ENCODE measurements at places on chromosomes 2 and 18.

- DNase-seq: no peak
Measured at GRCh38 chr2:236731767-236732580, 162.3 kb downstream of the ACKR3 start.

- DNase-seq: no peak
Measured at GRCh38 chr2:113966832-113967231, 76.9 kb downstream of the ACTR3 start.

DNA sequence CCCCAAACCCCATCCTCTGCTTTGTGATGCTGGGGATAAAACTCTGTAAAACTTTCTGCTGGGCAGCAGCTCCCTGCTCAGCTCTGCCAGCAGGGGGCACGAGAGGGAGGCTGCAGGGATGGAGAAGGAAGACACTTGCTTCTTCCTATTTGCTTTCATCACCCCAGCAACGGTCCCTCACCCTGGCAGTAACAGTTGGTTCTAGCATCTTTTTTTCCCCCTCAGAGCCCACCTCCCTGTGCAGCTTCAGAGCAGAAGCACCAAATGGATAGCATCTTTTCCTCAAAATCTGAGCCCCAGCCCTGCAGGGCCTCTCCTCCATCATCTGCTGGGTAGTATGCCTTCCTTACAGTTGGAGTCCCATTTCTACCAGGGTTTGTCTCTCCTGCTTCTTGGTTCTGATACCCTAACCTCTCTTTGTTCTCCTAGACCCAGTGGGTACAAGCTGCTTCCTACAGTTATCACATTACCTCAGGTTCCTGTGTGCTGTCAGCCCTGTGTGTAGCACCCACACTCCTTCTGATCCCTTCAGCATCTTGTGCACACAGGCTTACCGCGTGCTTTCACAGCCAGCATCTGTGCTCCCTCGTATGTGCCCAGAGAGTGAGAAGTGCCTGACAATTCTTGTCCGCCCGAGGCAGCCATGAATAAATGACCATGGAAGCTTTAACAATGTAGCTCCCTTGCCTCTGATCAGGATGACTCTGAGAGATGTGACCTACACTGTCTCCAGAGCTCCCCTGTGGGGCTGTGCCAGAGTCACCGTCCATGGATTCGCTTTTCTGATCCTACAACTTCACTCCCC, 14.5 kb downstream of the CKAP2L start:
- DNase-seq: peak; percentile 90

- no peak for DNase-seq
Measured at GRCh38 chr2:216424274-216424673, 12.0 kb downstream of the SMARCAL1 start.

GRCh38 chr18:11972371-11973174, 8.7 kb upstream of the IMPA2 start:
- DNase-seq: no peak

DNA sequence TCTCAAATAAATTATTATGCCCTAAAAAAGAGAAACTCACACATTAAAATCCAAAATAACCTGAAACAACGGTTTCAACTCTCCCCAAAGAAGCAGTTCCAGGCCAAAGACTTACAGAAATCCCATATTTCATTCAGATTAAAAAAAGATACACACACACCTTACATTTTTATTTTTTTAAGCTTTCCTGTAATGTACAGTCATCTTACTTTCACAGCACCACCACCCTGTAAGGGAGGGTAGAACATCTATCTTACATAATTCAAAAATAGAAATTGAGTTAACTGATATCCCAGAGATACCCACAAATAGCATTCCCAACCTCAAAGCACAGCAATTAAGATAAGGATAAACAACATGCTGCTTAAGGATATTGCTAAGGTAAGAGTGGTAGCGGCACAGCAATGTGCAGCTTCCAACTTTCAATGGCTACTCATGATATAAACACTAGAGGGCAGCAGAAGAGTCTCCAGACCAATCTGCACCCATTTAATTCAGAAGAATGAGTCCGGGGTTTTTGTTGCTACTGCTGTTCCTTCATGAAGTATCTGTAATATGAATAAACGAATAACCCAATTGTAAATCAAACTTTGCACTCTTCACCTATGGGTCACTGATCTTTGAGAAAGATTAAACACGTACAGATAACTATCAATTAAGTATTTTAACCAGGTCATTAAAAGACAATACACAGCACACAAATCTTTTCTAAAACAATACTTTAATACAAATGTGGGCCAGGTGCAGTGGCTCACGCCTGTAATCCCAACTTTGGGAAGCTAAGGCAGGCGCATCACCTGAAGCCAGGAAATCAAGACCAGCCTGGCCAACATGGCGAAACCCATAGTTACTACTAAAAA, 11.3 kb downstream of the GFPT1 start:
- DNase-seq: no peak

- DNase-seq: peak; percentile 7
Measured at GRCh38 chr2:127584516-127585033, 49.1 kb downstream of the MYO7B start.

DNA sequence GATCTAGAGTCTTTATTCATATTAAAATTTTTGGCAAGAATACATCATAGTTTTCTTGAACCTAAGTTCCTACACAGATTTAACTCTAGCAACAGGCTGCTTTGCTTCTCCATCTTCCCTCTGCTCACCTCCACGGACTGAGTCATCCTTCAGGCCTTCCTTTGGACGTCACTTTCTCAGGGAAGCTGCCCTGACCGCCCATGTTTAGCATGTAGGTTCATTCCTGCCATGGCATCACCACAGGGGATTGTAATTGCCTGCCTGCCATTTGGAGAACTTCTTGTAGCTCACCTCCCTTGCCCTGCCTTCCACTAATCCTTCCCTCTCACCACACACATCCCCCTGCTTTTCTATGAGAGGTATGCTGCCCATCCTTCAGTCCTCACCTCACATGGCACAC, 43.9 kb upstream of the B3GNT2 start:
- no peak for DNase-seq

GRCh38 chr2:134259571-134259970, 5.7 kb downstream of the MGAT5 start:
- no peak for DNase-seq

GRCh38 chr18:78965917-78966792, 13.5 kb upstream of the SALL3 start:
- no peak for DNase-seq

GRCh38 chr2:168176402-168176801, 71.0 kb downstream of the STK39 start:
- no peak for DNase-seq

- DNase-seq: no peak
Measured at GRCh38 chr2:65256054-65256453, 28.4 kb downstream of the ACTR2 start.

DNA sequence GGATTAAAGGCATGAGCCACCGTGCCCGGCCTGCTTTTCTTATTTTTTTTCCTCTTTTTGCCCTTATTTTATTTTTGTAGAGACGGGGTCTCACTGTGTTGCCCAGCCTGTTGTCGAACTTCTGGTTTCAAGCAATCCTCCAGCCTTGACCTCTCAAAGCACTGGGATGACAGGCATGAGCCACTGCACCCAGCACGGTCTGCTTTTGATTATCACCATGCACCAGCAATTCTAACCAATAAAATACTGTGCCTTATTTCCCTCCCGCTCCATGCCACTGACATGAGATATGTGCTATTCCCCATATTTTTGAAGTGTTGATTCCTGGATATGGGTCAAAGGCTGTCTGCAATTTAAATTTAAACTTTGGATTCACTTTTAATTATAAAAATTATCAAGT, 42.9 kb downstream of the ACYP2 start:
- no peak for DNase-seq

- DNase-seq: no peak
Measured at GRCh38 chr2:141341444-141341843, 789.4 kb downstream of the LRP1B start.

DNA sequence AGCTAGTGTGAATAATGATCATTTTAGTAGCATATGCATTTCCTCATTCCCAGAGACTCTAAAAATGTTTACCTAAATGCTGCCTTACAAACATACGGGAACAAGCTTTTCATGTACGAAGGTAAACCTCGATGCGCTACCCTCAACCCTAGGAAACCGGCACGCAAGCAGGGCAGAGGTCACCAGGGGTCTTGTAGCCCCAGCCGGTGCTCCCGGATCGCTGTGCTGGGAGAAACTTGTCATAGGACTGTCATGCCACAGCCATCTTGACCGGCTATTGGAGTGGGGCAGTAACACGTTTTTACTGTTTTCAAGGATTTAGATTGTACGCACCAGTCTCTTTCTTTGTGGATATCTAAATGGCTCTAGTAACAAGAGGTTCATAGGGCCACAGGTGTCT, 34.8 kb upstream of the NFATC1 start:
- no peak for DNase-seq

DNA sequence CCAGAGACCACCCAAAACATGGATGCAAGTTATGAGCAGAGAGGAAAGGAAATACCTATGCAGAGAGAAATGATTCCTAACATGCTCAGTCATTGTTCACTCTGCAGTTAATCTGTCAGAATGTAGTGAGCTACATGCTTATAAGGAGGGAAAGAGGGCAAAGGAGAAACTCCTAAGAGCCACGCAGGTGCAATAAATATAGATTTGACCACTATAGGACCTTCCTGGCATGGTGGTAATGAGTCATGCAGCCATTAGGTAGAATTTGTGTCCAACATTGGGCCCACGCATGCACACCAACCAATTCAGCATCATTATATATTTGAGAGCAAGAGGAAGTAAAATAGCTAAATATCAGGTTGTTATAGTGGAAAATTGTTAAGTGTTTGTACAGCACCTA, 699.9 kb downstream of the DSC3 start:
- DNase-seq: no peak

DNA sequence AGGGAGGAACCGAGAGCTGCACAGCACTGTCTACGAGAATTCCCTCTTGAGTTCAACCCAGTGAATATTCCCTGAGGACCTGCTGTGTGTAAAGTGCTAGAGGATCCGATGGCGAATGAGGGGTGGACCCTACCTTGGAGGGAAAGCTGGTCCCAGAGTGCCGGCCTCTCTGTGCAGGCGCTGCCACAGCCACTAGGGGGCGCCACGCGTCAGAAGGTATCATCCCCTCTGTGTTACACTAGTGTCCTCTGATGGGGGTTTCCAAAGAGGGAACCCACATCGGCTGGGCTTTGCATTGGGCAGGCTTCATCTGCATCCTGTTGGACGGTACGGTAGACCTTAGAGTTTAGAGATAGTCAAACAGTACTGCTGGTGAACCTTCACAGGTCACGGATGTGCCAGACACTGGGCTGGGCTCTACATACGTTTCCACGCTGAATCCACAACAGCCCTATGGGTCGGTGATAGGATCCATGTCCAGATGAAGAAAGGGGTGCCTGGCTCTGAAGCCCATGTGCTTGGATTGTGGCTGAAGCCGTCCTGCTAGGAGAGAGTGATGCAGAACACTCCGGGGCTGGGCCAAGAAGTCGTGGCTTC, 39.0 kb downstream of the COA5 start:
- DNase-seq: peak; percentile 90

GRCh38 chr2:83015035-83015715, 1443.9 kb downstream of the SUCLG1 start:
- no peak for DNase-seq

DNA sequence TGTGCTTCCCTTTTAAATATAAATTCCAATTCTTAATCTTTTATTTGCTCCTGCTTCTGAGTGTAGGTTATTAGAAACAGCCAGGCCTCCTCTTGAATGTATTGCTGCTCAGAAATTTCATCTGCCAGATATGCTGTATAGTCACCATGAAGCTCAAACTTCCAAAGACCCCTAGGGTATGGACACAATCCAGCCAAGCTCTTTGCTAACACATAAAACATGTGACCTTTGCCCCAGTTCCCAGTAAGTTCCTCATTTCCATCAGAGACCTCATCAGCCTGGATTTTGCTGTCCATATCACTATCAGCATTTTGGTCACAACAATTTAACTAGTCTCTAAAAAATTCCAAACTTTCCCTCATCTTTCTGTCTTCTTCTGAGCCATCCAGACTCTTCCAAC, 75.2 kb downstream of the MAP2 start:
- DNase-seq: no peak

GRCh38 chr18:22124970-22125369, 44.4 kb upstream of the GATA6 start:
- no peak for DNase-seq

GRCh38 chr2:82000606-82001005, 1696.1 kb upstream of the LRRTM1 start:
- DNase-seq: no peak

DNA sequence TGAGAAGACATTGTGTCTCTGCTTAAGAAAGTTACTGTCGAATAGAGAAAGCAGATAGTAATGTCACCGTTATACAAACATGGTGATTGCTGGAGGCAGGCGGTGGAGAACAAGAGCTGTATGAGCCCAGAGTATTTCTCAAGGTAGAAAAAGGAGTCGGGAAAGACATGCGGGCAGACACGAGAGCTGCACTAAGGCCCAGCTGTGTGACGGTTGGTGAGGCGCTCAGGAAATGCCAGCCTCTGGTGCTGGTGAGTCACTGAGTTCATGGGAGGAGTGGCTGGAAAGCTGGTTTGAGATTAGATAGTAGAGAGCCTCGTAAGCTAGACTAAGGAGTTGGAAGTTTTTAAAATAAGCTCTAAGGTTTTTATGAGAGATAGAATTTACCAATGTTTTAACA, 390.9 kb upstream of the TRIB2 start:
- no peak for DNase-seq

- DNase-seq: no peak
Measured at GRCh38 chr2:120360307-120360855, 14.4 kb downstream of the INHBB start.

DNA sequence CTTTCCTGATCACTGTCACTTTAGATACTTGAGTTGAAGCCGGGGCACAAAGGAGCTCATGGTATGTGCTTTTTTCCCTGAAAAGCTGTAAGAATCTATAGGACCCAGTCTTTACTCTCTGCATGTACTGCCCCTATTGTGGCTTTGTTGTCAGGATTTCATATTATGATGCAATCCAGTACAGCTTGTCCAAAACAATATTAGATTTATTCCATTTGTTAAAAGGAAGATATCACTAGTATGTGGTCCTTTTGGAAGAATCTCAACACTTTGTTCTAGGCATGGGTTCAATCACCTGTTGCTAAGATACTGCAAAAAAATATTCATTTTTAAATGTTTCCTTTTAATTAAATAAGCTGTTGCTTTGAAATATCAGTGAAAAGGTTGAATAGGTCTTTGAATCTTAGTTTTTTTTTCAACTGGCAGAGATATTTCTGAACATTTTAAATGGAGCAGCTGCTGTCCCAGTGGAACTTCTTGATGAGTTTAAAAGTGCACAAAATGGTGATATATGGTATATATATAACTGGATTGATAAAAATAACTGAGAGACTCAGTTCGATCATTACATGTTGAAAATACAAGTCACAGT, 256.6 kb upstream of the NT5C1B start:
- DNase-seq: no peak

- no peak for DNase-seq
Measured at GRCh38 chr2:238122287-238123217, 15.9 kb upstream of the KLHL30 start.

GRCh38 chr2:39851251-39851650, 72.2 kb upstream of the THUMPD2 start:
- no peak for DNase-seq

GRCh38 chr2:44663471-44664073, 277.9 kb upstream of the SIX3 start:
- no peak for DNase-seq

- no peak for DNase-seq
Measured at GRCh38 chr2:25078170-25079049, 36.5 kb downstream of the EFR3B start.

All from stimulated activated CD8-positive, alpha-beta memory T cell treated with anti-CD3 and anti-CD28 coated beads, Interleukin-4, amount 100 ng/mL, for 48 hours (primary cell).